ENCODE measurements at places on chromosomes 11 and 22.

DNA sequence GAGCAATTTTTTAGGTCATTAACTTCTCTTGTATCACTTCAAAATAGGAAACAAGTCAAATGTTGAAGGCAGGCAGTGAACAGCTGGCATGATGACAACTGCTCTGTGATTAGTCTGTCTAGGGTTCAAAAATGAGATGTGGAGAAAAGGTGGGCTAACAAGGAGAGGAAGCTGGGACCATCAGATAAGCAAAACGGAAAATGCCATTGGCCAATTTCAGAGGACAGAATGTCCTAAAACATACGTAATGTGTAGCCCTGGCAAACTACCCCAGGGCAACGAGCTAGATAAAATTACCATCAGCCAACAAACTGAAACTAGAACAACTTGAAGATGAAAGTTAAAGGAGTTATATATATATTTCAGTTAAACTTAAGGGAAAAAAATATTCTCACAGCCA, 93.2 kb downstream of the RELT start:
- DNase-seq = no peak

DNA sequence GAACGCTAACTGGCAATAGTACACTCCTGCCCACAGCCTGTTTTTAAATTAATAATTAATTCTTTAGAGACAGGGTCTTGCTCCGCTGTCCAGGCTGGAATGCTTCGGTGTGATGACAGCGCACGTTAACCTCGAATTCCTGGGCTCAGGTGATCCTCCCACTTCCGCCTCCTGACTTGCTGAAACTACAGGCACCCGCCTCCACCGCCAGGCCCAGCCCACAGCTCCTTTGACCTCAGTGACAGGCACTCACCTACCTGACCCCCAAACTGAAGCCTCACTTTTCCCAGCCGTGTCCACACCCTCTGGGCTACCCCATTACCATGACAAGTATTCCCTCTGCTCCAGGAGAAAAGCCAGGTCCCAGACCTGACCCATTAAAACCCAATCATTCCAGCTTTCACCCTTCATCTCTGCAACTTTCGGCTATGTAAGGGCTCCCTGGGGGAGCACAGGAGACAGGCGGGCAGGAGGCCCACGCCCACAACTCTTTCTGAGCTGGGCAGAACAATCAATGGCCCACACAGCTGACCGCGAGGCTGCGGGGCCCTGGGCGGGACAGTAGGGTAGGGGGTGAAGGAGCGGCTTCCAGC, 730 bp downstream of the LMNTD2 start:
- no peak for DNase-seq

GRCh38 chr22:20397498-20397897, 3.5 kb downstream of the ZNF74 start:
- no peak for DNase-seq

DNA sequence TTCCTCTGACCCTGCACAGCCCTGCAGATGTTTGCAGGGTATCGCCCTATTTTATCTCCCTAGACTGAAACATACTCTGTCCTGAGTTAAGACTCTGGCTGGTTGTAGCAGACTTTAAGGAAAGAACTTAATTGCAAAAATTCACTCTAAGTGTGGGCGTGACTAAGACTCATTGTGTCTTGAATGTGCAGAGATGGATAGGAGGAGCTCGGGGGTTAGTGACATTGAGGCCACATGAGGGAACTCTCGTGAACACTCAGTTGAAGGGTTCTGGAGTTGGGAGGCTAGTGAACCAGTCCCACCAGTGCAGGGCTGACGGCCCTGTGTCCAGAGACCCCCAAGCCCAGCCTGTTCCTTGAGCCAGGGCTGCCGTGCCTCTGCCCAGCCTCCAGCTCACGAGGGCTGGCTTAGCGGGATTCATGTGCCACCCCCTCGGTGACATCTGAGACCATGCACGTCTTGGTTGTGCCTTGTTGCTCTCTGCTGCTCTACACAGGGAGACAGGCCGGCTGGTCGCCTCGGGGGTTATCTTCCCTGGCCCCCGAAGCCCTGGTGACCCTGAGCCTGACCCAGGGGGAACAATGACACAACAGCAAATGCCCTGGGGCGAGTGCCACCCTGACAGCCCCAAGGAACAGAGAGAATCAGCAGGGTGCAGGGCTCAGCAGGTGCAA, 11.4 kb upstream of the TBX1 start:
- no peak for DNase-seq

DNA sequence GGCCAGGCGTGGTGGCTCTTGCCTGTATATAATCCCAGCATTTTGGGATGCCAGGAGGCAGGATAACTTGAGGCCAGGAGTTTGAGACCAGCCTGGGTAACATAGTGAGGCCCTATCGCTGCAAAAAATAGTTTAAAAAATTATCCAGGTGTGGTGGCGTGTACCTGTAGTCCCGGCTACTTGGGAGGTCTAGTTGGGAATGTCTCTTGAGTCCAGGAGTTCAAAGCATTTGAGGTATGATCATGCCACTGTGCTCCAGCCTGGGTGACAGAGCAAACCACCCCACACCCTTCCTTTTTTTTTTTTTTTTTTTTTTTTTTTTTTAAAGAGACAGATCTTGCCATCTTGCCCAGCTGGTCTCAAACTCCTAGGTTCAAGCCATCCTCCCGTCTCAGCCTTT, 16.8 kb downstream of the CBL start:
- DNase-seq = no peak

DNA sequence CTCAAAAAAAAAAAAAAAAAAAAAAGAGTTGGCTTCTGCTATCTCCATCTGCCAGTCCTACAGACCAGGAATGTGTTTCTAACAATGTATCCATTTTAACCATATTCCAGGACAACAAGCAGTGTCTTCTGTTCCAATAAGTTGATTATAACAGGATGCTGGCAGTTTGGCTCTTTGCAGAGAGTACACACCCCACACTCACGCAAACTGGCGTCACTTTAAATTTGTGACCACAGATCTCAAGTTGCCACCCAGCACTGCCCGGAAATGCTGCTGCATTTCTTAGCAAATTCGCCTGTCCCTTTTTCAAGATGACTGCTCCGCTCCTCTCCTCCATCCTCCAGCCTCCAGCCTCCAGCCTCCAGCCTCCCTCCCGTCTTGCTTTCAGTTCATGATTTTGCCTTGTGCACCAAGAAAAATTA, 44.3 kb downstream of the SCGB1A1 start:
- no peak for DNase-seq

DNA sequence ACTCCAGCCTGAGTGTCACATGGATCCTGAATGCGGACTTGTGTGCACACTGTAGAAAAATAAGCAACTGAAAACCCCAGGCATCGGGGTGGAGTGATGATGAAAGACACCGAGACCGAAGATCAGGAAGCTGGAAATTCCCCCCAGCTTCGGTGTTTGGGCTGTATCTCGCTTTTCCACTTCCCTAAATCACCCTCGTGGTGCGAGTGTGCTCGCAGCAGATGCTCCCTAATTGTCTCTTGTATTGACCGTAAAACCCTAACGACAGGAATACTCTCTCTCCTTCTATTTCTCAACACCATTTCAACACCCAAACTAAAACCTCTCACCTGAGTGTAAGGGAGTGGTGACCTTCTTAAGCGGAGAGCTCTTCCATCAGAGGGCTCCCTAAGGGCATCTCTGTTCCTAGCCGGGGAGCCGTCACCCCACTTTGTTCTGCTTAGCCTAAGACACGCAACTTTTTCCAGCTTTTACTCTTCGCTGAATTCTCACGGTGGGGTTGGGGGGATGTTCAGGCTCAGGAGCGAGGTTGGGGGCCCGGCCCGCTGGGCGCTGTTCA, 635 bp upstream of the GRK3 start:
- DNase-seq = no peak

- DNase-seq = no peak
Measured at GRCh38 chr11:96116376-96116775, 192.5 kb upstream of the MTMR2 start.

DNA sequence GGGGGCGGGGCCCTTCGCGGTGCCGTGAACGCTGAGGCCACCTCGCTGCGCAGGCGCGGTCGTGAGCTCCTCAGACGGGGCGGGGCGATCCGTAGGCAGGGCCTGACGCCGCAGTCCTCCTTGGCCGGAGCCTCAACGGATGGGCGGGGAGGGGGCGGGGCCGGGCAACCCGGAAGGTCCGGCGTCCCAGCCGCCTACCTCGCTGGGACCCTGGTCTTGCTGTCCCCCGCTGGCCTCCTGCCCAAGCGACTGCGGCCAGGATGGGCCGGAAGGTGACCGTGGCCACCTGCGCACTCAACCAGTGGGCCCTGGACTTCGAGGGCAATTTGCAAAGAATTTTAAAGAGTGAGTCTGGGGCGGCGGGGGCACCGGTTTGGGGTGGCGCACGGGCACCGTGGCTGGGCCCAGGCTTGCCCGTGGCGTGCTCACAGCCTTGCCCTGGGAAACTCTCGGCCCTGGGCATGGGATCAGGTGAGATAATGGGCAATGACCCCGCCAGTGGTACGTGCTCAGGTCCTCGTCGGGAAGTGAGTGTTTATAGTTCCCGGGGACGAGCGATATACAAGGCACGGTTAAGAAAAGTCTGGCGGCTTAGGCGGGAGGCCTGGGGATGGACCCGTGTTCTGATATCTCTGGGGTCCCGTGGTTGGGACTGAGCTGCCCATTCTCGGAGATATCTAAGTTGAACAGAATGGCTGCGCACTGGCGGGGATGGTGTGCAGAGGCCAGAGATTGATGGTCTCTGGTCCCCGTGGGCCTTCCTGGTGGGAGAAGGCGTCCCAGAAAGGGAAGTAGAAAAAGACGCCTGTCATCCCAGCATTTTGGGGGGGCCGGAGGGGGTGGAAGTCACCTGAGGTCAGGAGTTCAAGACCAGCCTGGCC, at the start of gene NADSYN1:
TSS of gene NADSYN1 (plus strand) at position 167 of the 881 bp plus-strand sequence. CDS start at position 261, 94 bp downstream.
- peak; percentile 99 for DNase-seq

DNA sequence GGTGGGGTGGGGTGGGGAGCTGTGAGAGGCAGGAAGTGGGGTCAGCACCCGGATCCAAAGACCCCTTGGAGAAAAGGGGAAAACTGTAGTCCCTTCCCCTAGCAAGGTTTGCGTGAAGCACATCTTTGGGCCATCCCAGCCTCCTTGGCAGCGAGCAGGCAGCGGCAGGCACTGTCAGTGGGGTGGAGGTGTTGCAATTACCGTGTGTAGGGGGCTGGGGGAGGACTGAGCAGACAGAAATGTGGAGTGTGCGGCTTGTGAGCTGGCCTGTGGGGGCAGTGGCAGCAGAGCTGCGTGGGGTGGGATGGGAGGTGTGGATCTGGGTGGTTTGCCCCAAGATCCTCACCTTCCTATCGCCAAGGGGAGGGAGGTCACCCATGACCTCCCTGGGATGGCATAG, 16.4 kb downstream of the DAGLA start:
- no peak for DNase-seq

DNA sequence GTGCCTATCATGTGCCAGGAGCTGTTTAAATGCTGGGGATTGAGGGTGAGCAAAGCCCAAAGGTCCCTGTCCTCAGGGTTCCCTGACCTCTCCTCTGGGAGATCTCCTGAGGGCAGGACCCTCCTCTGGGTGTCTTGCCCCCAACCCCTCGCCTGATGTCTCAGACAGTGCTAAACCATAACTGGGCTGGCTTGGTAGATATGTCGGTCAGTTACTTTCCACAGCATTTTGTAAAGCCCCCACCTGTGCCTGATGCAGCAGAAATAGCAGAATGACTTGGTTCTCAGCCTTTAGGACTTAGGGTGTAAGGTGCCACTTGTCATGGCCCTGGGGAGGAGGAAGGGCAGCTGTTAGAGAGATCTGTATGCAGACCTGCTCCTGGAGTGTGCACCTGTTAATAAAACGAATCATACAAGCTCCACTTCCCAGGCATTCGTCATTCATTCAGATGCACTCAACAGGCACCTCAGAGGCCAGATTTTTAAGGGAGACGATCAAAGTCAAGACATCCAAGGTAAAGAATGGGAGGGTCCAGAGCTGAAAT, 88.1 kb downstream of the TP53I11 start:
- DNase-seq = no peak

- peak; percentile 98 for DNase-seq
Measured at GRCh38 chr22:36659762-36660509, 43.6 kb downstream of the CACNG2 start.

DNA sequence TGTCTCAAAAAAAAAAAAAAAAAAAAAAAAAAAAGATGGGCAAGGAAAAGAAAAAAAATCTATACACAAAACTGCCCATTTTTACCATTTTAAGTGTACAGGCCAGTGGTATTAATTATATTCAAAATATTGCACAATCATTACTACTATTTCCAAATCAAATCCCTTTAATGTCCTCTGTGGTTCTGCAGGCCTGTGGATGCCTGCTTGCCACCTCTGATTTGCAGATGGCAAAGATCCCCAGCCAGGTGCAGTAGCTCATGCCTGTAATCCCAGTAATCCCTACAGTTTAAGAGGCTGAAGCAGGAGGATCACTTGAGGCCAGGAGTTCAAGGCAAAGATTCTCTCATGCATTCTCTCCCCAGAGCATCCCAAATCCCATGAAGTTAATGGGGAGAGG, 20.2 kb downstream of the RFPL1 start:
- DNase-seq = no peak

GRCh38 chr11:126194121-126194543, 17.3 kb downstream of the RPUSD4 start:
- no peak for DNase-seq

DNA sequence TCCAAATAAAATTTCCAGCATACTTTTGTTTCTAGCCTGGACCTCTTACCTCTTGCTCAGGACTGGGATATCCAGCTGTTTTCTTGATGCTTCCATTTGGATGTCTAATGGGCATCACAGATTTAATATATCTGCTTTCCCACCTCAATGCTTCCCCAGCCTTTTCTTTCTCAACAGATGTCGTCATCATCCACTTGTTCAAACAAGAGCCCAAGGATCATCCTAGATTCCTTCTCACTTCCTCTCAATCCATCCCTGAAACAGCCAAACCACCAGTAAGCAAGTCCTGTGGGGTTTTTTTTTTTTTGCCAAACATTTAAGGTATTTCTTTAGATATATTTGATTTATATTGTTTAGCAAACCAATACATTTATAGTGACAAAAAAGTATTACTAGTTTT, 12.5 kb downstream of the THY1 start:
- no peak for DNase-seq

DNA sequence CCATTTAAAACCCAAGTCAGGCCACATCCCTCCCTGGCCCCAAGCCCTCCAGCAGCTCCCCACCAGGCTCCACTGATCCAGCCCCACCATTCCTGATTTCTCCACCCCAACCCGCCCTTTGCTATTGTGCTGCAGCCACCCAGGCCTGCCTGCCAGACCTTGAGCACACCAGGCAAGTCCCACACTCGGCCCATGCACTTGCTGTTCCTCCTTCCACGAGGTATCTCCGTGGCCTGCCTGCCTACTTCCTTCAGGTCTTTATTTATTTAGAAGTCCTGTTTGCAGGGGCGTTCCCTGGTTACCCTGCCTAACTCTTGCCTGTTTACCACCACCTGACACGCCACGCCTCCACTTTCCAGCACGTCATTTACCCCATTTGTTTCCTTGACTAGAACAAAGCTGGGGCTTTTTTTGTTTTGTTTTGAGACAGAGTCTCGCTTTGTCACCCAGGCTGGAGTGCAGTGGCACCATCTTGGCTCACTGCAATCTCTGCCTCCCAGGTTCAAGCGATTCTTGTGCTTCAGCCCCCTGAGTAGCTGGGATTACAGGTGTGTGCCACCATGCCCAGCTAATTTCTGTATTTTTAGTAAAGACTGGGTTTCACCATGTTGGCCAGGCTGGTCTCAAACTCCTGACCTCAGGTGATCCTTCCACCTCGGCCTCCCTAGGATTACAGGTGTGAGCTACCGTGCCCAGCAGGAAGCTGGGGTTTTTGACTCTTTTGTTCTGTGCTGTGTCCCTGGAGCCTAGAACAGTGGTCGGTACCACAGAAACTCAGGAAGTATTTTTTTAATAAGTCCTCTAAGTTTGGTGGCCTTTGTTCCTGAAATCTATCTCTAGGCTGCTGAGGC, 6.7 kb downstream of the CENPM start:
- DNase-seq = no peak

Data from aorta (tissue), 5 donors.